ENCODE measurements at places on chromosomes 5 and 9.

DNA sequence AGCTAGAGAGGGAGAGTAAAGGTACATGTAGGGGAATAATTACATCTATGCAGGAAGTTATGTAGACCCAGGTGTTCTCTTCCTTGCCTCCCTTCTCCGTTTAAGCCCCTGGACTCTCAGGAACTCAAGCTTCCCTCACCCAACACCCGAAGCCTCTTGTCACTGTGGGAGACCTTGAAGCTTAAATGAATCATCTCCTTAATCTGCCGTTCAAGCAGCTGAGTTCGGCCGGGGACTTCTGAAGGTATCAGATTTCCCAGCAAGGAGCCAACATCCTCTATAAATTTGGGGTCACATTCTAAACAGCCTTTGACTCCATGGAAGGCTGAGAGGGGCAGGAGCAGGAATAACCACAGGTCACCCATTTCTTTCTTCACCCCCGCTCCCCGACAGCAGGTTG is 412 bp downstream of the IZUMO3 start:
- no peak for DNase-seq

GRCh38 chr5:123785162-123786071 is 273.4 kb downstream of the CSNK1G3 start:
- peak; percentile 55 for DNase-seq

DNA sequence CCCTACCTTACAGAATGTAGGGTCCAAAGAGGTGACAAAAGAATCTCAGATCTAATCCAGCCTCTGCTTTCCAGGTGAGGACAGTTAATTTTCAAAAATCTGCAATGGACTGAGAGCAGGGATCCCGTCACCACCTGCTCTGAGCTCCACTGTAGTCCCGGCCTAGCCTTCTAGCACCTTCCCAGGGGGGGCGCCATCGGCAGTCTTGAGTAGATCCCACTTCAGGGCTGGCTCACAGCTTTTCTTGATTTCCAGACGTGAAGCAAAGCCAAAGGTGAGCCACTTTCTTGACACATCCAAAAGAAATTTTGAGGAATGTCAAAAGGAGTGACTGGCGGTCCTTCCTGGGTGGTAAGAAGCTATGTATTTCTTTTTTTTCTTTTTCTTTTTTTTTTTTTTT is 114.1 kb downstream of the SYK start:
- DNase-seq, result no peak

- no peak for DNase-seq
Observed at GRCh38 chr5:124670722-124671184, 75.7 kb downstream of the ZNF608 start.

- peak; percentile 14 for DNase-seq
Observed at GRCh38 chr9:133991964-133992779, at the start of gene VAV2. VAV2 (minus strand) TSS chr9:133992324; CDS start chr9:133992278, 46 bp downstream.
